ENCODE measurements at places on chromosomes 12 and 14.

DNA sequence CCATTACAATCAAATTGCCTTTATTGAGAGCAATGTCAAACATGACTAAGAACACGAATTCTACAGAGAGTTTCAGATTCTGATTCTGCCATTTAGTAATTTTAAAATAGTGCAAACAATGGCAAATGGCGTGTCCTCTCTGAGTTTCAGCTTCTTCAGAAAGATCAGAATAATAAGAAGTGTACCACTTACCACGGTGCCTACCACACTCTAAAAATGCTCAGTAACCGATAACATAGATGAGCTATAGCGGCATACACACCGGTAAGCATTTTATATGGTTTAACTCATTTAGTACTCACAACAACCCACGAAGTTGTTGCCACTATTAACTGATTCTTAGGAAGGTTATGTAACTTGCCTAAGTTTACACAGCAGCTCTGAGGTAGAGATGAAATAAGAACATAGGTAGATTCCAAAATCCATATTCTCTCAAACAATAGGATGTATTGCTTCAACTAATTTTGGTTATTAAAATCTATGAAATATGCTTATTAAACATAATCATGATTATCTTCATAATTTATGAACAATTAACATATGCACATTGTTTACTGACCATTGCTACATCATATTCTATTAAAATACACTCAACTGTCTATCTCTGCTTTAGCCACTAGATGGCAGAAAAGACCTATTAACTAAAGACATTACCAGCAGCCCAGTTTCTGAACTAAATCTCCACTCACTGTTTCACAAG is 38.3 kb downstream of the SLC6A15 start:
- DNase-seq = peak; percentile 76

GRCh38 chr12:3972576-3972975 is 99.4 kb upstream of the PARP11 start:
- no peak for DNase-seq

GRCh38 chr14:105142651-105143450 is 25.7 kb downstream of the JAG2 start:
- DNase-seq = no peak

DNA sequence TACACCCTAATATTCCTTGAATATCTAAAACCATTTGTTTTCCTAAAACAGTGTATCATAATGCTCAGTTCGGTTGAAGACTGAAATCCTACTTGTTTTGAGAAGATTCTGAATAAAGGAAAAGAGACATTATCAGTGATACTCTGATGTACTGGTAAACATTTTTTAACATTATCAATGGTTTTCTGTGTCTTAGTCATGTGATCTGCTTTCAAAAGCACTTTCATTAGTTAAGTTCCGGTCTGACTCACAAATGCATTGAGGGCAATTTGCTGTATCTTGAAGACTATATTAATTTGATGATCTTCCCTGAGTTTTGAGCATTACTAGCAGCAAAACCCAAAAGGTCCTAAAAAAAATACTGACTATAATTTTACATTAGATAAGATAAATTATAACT is 145.6 kb downstream of the PRKD1 start:
- no peak for DNase-seq

DNA sequence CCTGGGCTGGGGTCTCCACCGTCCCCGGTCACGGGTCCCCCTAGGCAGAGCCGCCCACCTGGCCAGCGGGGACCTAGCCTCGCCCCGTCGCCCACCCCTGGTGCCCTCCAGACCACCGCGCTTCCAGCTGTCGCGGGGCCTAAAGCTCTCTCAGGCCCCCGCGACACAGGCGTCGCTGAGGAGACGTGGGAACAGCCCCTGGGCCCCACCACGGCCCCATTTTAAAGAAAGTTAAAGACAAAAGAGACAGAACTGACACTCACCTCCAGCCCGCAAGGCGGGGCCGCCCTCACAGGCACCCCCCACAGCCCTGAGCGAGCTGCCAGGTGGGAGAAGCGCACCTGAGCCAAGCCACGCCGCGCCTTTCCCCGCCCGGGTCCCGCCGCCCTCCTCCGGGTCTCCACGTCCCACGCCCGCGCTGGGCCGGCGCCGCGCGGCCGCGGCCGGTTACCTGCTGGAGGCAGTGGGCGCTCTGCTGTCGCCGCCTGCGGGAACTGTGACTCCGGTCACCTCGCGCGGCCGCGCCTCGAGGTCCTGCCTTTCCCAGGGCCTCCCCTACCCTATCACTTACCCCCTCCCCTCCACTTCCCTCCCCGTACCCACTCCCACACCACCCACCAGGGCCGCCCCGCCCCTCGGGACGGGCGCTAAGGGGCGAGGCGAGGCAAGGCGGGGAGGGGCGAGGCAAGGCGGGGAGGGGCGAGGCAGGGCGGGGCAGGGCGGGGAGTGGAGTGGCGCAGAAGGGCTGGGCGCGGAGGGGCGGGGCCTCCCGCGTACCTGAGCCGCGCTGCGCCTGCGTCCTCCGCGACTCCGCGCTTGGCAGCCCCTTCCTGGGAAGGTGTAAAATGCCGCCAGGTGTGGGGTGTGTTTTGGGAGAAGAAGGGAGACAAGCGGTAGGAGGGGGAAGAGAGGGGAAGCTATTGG is 31.2 kb downstream of the TC2N start:
- no peak for DNase-seq

- no peak for DNase-seq
These were observed 14.2 kb downstream of the FAM161B start for GRCh38 chr14:73935666-73936065.

DNA sequence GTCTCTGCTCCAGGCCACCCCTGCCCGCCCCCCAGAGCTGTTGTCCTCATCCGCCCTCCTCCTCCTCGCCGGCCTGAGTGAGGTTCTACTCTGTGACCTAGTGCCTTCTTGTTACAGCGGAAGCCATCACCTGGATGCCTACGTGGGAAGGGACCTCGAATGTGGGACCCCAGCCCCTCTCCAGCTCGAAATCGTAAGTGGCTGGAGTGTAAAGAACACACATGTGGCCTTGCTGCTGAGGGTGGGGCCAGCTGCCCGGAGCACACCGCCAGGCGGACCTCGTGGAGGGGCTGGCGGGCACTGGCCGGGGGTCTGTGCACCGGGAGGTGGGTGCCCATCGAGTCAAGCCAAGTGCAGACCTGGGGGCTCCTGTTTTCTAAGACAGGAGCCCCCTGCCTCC is 19.4 kb downstream of the MEG3 start:
- DNase-seq = no peak

GRCh38 chr12:67818459-67818903 is 169.9 kb downstream of the DYRK2 start:
- DNase-seq = no peak

DNA sequence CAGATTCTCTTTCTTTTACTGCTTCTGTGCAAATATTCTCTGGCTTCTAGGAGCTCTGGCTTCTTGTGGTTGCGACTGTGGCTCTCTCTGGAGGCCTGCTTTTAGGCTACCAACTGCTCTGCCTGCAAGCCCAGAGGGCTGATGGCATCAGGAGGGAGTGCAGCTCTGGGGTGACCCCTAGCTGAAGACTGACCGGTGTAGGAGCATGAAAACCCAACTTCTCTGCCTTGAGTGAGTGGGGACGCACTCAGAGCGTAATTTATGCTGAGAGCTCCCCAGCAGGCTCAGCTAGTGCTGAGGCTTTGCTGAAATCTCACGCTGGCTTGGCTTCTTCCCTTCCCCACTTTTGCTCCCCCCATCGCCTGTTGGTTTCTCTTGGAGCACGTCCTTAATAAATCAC is 29.9 kb upstream of the RBM19 start:
- no peak for DNase-seq

DNA sequence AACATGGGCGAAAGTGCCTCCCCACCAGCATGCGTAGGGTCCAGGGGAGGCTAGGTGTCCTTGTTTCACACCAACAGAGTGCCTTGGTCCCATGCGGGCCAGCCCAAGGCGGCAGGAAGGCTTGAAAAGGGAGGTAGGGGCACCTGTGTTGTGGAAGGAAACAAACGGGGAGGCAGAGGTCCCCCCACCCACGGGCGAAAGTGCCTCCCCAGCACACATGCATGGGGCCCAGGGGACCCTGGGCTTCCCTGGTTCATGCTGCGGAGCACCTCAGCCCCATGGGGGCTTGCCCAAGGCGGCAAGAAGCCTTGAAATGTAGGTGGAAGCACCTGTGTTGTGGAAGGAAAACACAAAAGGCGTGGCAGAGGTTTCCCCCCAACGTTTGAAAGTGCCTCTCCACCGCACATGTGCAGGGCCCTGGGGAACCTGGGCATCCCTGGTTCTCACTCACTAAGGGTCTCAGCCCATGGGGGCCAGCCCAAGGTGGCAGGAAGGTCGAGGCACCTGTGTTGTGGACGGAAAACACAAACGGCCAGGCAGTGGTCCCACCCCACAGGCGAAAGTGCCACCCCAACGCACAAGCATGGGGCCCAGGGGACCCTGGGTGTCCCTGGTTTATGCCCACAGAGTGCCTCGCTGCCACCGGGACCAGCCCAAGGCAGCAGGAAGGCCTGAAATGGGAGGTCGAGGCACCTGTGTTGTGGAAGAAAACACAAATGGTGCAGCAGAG is 374.7 kb downstream of the ALG10 start:
- no peak for DNase-seq

GRCh38 chr14:64910847-64911495 is 3.3 kb upstream of the CHURC1 start:
- DNase-seq = no peak

GRCh38 chr12:108751821-108752220 is 20.5 kb upstream of the CORO1C start:
- no peak for DNase-seq

- peak; percentile 32 for DNase-seq
These were observed 612 bp downstream of the TRAPPC6B start for GRCh38 chr14:39169541-39169900.

DNA sequence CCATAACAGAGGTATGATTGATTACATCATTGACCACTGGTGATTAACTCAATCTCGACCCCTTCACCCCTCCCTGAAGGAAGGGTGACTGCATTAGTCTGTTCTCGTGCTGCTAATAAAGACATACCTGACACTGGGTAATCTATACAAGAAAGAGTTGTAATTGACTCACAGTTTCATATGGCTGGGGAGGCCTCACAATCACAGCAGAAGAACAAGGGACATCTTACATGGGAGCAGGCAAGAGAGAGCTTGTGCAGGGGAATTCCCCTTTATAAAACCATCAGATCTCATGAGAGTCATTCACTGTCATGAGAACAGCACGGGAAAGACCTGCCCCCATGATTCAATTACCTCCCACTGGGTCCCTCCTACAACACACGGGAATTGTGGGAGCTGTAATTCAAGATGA is 55.9 kb upstream of the TMCC3 start:
- DNase-seq = no peak

DNA sequence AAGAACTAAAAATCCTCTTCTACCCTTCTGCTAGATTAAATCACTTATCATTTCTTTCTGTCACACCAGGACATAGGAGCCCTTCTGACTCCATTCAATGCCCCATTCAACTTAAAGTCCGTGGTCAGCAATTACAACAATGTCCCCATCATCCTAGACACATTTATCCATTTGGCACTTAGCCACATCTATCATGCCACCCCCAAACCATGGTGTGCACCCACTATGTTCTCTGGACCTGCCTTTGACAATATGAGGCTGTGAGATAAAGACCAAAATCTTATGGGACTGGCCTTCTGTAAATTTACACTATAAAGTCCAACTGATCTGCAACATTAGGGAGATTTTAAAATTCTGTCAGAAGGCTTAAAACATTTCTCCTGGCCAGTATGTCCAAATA is 104.4 kb downstream of the SSPN start:
- no peak for DNase-seq

DNA sequence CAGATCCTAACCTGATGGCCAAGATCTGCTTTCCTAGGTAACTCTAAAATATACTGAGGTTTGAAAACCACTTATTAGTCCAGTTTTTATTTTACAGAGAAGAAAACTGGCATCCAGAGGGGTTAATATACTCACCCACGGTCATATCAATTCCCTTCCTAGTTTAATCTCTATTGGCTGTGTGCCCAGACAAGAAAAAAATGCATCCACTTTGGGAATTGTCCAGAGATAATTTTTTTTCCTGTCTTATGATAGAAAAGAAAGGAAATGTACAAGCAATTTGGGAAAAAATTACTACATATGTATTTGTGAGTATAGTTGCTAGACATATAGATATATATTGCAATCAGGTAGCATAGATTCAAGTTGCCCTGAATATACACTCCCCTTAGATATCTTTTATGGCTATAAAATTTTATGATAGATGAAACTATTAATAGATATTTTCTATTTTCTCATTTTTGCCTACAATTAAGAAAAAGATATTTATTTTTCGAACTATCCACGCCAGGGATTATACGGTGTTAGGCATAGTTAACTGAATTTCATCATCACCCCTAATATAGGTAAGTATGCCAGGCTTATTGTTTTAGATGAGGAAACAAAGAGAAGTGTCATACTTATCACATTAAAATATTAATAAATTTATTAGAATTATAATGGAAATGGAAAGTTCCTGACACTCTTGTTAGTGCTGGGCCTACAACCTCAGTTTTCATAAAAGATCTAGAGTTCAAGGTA is 100.5 kb upstream of the SLC38A2 start:
- DNase-seq = no peak

- no peak for DNase-seq
These were observed 781 bp downstream of the ADGRD1 start for GRCh38 chr12:130954544-130954831.

- no peak for DNase-seq
These were observed 34.7 kb downstream of the GPR19 start for GRCh38 chr12:12661086-12661856.

GRCh38 chr12:47636908-47637780 is 68.7 kb downstream of the RPAP3 start:
- no peak for DNase-seq

DNA sequence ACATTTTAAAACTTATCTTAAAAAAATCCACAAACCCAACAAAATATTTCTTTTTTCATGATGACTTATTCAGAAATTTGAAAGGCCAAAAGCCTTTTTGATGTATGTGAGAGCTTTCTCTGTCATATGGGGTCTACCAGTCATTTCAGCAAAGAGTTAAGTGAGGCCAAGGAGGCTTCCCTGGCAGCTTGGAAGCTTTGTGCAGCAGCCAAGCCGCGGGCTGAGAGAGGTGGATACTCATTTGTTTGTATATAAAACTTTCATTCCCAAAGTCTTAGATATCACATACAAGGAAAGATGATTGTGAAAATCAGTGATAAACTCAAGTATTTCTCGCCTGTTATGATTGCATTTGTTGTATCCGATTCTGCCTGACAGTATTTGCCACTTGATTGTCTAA is 48.5 kb upstream of the RNU6-8 start:
- no peak for DNase-seq

DNA sequence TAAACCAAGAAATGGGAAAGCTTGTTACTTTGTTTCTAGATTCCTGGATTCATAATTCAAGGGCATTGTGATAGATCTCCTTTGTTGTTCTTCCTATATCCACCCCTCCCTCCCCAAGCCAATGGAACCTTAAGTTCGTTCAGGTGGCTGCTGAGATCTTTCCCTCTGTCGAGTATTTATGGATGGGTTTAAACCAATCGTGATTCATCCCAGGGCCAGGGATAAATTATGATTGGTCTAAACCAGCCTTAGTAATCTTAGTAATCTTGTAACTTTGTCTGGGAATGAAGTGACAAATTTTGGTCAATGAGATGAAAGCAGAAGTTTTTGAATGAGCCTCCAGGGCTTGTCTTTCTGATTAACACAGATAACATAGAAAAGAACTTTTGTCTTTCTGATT is 56.1 kb upstream of the PCED1B start:
- DNase-seq = no peak
